ENCODE measurements at places on chromosomes 3 and 15.
A peak's percentile ranks its signal among the peaks of the same experiment; 100 is the strongest.

- DNase-seq = no peak
Observed at GRCh38 chr3:61331929-61332552, 80.8 kb upstream of the FHIT start.

DNA sequence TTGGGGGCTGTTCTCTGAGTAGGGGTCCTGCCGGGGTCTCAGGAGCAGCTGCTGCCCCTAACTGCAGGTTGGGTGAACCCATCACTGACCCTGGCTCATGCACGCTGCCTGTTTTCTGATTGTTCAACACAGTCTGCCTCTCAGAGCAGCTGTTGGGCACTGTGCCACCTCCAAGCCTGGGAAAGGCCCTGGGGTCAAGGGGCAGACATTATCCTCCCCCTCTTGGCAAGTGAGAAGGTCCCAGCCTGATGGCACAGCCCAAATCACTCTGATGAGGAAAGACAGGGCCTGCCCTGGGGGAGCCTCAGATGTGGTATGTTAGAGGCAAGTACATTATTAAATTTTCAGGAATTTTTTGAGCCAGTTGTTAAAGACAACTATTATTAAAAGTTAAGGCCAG lies 14.1 kb upstream of the GNAT1 start:
- DNase-seq = no peak

DNA sequence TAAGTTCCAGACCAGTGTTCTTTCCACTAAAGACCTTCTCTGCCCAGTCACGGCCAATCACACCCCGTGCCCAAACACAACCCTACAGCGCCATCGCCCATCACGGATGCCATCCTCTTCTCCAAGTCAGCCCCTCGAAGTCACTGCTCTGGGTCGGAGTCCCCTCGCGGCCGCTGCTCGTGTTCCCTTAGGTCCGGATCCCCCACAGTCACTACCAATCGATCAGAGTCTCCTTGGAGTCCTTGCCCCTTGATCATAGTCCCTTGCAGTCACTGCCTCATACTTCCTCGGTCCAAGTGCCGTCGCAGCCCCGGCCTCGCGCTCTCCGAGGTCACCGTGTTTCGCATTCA lies 461 bp downstream of the PCYT1A start:
- DNase-seq = no peak

- DNase-seq = no peak
Observed at GRCh38 chr3:185332026-185332735, 30.8 kb upstream of the MAP3K13 start.

DNA sequence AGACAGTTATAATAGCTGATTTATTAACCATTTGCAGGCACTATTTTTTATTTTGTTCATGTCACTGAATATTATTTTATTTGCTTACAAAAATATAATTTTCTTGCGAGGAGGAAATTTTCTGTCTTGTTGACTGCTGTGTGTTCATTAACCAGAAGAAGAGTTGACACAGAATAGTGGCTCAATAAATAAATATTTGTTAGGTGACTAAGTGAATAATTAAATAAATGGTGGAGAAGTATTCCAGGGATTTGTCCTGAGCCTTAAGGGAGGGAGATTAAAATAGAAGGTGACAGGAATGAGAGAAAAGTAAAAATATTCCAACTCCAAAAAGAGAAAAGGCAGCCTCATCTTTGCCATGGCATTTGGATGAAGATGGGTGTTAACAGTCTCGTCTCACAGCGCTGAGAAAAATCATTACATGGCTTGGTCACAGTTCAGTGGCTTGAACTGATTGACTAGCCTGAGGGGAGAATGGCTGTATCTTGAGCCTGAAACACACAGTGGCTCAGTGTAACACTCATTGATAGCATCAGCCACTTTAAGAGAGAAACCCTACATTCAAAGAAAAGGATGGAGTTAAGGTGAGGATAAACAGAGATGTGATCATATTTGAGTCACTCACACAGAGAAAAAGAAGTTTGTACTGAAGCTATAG lies 449.9 kb upstream of the NAALADL2 start:
- no peak for DNase-seq

GRCh38 chr3:134601539-134602439 lies 49.0 kb downstream of the KY start:
- peak; percentile 45 for DNase-seq

DNA sequence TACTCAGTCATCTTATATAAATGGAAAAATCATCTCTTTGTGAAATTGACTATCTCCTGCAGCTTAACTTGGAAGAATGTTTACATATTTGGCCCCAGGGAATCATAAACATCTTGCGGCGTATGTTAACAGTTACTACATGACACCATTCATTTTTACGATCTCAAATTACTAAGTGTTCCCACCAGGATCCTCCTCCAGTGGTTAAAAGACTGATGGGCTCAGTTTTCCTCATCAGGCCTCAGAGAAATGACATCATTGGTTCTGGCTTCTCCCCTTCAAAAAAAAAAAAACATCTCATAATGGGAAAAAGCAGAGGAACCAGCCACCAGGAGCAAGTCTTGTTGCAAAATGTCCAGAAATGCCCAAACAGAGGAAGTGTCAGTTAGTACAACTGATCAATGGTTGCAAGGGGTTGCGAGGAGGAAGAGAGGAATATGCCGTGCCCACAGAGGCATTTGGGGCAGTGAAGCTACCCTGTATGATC lies 70.5 kb upstream of the LIPC start:
- DNase-seq = no peak

DNA sequence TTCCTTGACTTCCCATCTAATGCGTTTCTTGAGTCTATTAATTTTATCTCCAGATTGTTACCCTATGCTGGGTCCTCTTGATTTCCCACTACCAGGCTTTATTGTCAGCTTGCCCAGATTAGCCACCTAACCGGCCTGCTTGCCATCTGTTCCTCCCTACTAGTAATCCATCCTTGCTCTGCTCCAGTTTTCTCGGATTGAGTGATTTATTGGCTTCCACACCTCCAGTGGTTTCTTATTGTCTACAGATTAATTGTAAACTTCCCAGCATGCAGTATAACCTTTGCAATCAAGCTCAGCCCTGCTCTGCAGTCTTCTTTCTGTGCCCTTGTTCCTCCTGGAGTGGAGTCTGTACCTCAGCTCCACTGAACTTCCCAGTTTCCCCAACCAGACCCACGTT lies 63.4 kb downstream of the ARHGEF26 start:
- no peak for DNase-seq

GRCh38 chr3:72345237-72345878 lies 502.9 kb downstream of the SHQ1 start:
- DNase-seq = no peak

GRCh38 chr3:45134758-45135521 lies 11.2 kb downstream of the CDCP1 start:
- no peak for DNase-seq

GRCh38 chr3:142962520-142963233 lies 797 bp downstream of the PAQR9 start:
- no peak for DNase-seq

DNA sequence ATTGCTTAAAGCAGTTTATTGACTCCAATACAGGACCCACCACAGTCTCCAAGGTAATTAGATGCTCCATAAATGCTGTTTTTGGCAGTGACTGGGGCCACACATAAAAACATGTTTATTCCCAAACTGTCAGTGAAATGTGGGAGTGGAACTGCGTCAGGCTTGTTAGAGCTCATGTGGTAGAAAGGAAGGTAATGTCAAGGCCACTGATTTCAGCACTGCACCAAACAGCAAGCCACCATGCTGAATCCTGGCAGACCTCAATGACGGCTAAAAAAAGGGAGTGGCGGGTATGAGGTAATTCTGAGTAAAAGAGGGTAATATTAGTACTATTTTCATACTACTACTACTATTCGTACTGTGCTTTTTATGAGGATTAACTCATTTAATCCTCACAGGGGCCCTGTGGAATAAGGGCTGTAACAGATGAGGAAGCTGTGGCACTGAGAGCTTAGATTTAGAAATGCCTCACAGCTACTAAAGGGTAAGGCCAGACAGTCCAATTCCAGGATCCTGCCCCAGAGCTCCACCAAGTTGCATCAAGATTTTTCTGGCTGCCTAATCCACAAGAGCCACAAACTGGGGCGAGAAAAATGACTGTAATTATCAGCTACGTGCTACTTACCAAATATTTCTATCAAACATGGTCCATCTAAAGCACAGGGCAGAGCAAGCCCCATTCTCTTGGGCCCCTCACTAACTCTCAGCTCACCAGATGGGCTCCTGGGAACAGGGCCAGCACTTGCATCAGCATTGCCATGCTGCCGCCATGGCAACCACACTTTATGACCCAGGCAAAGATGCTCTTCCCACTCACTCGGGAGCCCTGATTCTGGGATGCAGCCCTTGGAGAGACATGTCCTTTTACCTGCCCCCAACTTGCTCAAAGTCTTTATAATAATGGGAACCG lies 83.6 kb upstream of the SPATA12 start:
- no peak for DNase-seq

GRCh38 chr15:93250950-93251349 lies 161.9 kb upstream of the RGMA start:
- no peak for DNase-seq
